ENCODE measurements at places on chromosomes 13 and 19.

DNA sequence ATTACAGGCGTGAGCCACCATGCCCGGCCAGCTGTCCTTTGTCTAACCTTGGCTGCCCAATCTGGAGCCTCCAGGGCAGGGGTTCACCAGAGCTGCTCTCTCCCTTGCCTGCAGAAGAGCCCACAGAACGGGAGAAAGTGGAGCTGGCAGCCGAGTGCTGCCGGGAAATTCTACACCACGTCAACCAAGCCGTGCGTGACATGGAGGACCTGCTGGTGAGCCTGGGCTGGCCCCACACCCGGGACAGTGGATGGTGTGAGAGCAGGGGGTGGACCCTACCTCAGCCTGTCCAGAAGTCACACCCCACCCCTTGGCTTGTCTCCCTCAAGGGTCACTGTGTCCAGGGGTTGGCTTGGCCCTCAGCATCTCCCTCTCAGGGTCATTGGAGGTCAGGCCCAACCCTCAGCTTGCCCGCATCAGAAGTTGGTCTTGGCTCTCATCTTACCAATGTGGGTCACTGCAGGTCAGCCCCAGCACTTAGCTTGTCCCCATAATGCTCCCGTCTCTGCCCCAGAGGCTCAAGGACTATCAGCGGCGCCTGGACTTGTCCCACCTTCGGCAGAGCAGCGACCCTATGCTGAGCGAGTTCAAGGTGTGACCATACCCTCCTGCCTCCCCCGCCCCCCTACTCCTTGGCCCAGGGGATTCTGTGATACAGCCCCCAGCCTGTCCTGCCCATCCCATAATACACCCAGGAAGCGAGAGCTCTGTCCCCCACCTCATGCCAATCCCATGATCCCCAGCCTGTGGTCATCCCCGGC, 20.4 kb downstream of the ARHGEF1 start:
- DNase-seq, result no peak

DNA sequence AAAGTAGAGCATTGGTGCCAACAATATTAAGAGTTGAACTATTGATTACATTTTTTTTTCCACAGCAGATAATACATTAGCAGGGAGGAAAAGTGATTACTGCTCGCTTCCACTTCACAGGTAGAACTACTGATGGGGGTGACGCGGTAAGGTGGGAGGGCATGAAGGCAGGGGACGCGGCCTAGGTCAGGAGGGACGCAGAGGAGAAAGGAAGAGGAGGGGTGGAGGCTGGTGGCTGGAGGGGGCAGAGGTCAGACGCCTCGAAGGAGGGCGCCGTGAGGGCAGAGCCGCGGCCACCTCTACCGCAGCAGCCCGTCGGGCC, 287 bp upstream of the B3GLCT start:
- DNase-seq, result no peak

DNA sequence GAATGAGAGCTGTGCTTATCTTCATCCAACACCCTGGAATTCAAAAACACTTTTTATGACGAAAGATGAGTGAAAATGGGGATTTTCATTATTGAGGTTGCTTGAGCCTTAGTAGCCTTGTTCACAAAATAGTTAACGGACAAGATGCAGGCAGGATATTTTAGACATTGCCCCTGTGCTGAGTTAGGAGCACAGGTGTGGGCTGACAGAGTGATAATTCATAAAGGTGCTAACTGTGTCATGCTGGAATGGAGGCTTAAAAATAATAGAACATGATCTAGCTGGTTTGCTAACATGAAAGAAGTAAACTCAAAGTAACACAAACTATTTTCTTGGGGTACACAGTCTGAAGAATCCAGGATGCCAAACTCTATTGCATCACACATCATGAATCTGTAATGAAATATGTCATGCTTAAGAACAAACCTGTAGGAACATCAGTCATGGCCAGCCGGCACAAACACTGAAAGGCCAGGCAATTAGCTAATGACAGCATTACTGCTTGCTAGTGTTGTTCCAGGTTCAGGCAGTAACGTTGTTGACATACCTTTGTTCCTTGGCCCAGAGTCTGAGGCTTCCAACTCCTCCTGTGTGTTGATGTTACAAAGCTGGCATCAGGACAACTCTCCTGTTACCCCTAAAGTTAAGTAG, 55.3 kb downstream of the FRY start:
- no peak for DNase-seq

- peak; percentile 15 for DNase-seq
Measured at GRCh38 chr13:102589301-102589822, 7.4 kb upstream of the TPP2 start.

DNA sequence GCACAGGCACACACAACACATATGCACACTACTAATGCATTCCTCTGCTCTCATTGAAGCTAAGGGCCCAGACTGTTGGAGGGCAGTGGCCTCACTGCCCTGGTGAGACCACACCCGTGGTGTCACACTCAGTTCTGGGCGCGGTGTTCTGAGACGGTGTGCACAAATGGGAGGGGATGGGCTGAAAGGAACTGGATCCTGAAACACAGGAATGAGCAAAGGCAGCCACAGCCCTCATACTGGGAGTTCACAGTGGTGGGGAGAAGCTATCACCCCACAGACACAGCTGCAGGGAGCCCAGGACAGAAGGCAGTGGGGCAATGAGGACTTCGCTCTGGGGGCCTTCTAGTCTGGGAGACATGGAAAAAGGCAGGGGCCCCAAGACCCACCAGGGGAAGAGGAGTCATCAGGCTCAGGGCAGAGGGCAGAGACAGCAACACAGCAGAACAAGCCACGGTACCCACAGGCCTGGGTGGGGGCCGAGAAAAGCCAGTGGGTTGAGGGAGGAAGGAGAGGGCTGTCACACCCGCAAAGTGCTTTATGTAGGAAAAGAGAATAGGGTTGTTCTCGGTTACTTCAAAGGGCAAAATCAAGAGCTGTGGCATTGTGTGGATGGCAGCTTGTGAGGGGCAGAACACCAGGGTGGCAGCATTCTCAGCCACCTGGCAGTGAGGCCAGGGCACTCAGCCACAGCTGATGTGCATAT, 75.4 kb upstream of the GPR183 start:
- no peak for DNase-seq

DNA sequence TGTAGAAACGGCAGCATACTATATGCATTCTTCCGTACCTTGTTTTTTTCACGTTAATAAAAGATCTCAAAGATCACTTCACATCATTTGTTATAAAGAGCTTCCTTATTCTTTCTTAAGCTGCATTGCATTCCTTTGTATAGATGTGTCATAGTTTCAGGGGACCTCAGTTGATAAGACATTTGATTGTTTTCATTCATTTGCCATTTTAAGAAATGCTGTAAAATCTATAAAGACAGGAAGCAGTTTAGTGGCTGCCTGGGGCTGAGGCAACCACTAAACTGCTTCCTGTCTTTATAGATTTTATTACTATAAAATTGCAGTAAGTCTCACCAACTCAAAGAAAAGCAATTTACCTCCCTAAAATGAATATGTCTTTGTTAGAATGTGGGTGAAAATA, 59.4 kb downstream of the ZDHHC20 start:
- no peak for DNase-seq

DNA sequence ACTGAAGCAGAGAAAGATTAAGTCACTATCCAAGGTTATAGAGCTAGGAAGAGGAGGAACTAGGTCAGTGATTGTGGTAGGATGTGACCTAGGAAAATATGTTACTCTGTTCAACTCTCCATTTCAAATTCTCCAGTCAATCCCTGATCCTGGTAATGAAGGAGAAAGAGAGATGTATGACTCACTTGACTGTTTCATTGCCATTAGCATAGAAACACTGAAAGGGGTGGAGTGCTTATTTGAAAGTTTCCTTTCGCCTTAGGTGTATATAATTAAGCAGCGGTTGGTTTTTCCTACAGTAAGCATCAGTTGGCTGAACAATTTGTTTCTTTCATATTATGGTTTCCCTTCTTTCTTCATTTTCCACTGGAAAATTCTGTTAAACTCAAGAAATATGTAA, 198.1 kb upstream of the CSNK1A1L start:
- no peak for DNase-seq

DNA sequence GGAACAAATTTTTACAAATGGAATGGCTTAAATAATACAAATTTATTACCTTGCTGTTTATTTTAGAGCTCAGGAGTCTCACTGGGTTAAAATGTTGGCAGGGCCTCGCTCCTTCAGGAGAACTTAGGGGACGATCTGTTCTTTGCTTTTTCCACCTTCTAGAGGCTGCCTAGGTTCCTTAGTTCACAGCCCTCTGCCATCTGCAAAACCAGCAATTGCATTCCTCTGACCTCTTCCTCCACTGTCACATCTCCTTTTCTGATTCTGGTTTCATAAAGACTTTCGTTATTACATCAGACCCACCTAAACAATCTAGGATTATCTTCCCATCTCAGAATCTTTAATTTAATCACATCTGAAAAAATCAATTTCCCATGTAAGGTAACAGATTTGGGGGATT, 249.6 kb upstream of the SPRY2 start:
- no peak for DNase-seq

DNA sequence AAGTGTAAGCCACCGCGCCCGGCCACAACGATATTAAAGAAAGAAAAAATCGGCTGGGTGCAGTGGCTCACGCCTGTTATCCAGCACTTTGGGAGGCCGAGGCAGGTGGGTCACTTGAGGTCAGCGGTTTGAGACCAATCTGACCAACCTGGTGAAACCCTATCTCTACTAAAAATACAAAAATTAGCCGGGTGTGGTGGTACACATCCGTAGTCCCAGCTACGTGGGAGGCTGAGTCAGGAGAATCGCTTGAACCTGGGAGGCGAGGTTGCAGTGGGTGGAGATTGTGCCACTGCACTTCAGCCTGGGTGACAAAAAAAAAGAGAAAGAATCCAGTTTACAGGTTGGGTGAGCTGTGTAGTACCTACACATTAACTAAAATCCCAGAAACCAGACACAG, 99.9 kb upstream of the CACNA1A start:
- DNase-seq, result no peak

GRCh38 chr19:9971166-9971897, 35.0 kb upstream of the OLFM2 start:
- DNase-seq, result no peak

GRCh38 chr13:33863188-33863789, 45.3 kb downstream of the RFC3 start:
- DNase-seq, result no peak

- no peak for DNase-seq
Measured at GRCh38 chr19:18878858-18879578, 16.9 kb downstream of the CERS1 start.

DNA sequence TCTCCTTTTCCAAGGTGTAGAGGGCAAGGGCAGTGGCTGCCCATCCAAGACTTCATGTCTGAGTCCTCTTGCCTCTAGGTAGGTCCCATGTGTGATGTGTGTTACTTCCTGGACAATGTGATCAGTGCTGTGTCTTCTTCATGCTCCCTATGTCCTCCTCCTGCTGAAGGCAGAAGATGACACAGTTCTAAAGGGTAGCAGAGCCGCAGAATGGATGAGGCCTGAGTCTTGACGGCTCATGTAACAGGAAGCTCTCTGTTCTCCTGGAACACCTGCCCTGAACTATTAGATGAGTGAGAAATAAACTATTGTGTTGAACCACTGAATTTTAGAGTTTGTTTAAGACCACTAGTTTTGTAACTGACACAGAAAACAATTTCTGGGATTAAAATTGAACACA, 165.9 kb downstream of the NDFIP2 start:
- DNase-seq, result no peak

GRCh38 chr13:114119196-114119595, 13.2 kb downstream of the RASA3 start:
- peak; percentile 90 for DNase-seq
